Esophagus squamous epithelium (tissue), 5 donors: ENCODE measurements at places on chromosomes 16 and 17.

- no peak for DNase-seq
- no peak overlapping the region for H3K27ac ChIP-seq
- no peaks in the 10 kb centered on the region for H3K27me3 ChIP-seq
- no peak overlapping the region for H3K4me3 ChIP-seq
- H3K36me3 ChIP-seq, result no peaks in the 10 kb centered on the region
Observed at GRCh38 chr17:70286391-70286790, 117.1 kb downstream of the KCNJ2 start.

DNA sequence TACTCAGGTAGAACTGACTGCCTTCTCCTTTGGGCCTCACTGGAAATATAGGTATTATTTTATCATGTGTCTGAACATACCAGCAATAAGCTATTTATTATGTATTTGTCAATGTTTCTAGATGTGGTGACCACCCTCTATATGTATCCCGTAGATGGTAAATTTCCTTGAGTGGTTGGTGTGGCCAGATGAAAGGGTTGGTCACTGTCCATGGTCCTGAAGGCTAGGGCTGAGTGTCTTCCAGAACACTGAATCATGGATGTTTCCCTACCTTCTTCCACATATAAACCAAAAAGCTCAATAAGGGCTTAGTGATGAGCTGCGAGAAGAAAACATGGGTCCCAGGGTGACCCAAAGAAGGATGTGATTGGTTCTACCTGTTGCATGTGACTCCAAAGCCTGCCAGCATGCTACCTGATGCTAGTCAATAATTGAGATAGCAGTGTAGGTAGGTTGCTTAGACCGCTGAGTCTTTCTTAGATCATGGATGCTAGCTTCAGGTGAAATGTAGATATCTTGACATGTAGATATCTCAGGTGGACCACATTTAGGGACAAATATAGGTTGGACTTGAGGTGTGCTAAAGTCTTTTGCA is 150.3 kb downstream of the ASIC2 start:
- H3K4me1 ChIP-seq, result no peaks in the 10 kb centered on the region
- no peak overlapping the region for H3K4me3 ChIP-seq
- peaks cover 46% of the 10 kb centered on the region for H3K27me3 ChIP-seq
- H3K36me3 ChIP-seq, result no peaks in the 10 kb centered on the region
- no peak overlapping the region for H3K27ac ChIP-seq
- DNase-seq, result no peak

GRCh38 chr17:14321476-14321949 is 20.6 kb downstream of the HS3ST3B1 start:
- no peak overlapping the region for H3K4me3 ChIP-seq
- H3K27me3 ChIP-seq, result no peaks in the 10 kb centered on the region
- no peaks in the 10 kb centered on the region for H3K36me3 ChIP-seq
- H3K4me1 ChIP-seq, result no peaks in the 10 kb centered on the region
- no peak for DNase-seq
- H3K27ac ChIP-seq, result no peak overlapping the region

GRCh38 chr16:1639860-1640259 is 27.7 kb downstream of the CRAMP1 start:
- no peak overlapping the region for H3K4me3 ChIP-seq
- H3K27me3 ChIP-seq, result no peaks in the 10 kb centered on the region
- no peaks in the 10 kb centered on the region for H3K4me1 ChIP-seq
- H3K27ac ChIP-seq, result no peak overlapping the region

DNA sequence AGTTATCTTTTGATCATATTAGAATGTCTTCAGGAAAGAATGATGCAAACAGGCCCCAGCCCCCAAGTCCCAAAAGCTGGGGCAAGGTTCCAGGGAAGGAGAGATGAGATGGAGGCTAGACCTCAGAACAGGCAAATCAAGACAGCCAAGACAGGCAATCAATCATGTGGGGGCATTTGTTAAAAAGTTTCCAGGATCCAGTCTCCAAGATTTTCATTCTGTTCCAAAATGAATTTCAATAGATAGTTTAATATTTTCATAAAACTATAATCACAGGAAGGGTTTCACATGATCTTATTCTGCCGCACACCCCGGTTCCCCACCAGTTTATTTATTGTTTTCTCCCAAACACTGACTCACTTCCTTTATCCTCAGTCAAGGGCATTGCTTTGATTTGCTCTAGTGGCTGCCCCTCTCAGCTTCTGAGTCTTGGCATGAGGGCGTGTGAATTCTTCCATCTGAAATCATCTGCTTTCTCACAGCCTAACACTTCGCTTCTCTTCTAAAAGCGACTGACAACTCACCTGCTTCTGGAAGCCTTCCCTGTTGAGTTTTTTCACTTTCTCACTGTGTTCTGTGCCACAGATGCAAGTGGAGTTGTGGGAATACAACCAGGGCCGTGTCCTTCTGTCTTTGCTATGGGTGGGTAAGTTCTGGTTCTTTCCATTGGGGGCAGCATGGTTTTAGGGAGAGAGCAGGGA is 12.2 kb upstream of the TERF2 start:
- no peaks in the 10 kb centered on the region for H3K36me3 ChIP-seq
- DNase-seq, result no peak
- H3K27me3 ChIP-seq, result no peaks in the 10 kb centered on the region
- H3K4me3 ChIP-seq, result no peak overlapping the region
- H3K4me1 ChIP-seq, result peaks cover 31% of the 10 kb centered on the region
- peak overlapping the region; percentile 84 for H3K27ac ChIP-seq

DNA sequence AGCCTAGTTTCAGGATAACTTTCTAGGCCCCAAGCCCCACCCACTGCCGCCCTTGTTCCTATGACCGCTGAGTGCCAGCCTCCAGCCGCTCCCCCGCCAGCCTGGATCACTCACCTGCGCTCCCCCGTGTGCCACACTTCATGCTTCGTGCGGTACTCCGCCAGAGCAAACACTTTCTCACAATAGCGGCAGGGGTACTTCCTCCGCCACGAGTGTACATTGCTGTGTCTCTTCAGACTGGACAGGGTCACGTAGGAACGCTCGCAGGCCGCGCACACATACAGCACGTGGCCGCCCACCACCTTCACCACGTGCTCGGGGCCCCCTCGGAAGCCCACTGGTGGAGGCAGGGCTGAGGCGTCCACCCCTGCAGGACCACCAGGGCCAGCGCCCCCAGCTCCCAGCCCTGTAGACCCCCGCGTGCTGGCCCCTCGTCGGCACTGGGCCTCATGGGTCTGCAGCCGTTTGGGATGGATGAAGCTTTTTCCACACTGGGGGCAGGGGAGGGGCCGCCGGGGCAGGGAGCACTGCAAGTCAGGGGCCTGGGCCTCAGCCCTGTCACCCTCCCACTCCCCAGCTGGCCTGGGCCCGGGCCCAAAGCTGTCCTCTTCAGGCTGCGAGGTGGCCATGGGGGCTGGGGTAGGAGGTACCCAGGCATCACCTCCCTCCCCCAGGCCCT is 13.7 kb downstream of the ZBTB4 start:
- no peak for DNase-seq
- H3K4me3 ChIP-seq, result no peak overlapping the region
- H3K27me3 ChIP-seq, result no peaks in the 10 kb centered on the region
- peaks cover 14% of the 10 kb centered on the region for H3K4me1 ChIP-seq

- no peak overlapping the region for H3K27ac ChIP-seq
- no peaks in the 10 kb centered on the region for H3K27me3 ChIP-seq
- H3K36me3 ChIP-seq, result no peaks in the 10 kb centered on the region
- DNase-seq, result no peak
- H3K4me3 ChIP-seq, result no peak overlapping the region
Observed at GRCh38 chr16:80976946-80977345, 29.7 kb downstream of the CMC2 start.

DNA sequence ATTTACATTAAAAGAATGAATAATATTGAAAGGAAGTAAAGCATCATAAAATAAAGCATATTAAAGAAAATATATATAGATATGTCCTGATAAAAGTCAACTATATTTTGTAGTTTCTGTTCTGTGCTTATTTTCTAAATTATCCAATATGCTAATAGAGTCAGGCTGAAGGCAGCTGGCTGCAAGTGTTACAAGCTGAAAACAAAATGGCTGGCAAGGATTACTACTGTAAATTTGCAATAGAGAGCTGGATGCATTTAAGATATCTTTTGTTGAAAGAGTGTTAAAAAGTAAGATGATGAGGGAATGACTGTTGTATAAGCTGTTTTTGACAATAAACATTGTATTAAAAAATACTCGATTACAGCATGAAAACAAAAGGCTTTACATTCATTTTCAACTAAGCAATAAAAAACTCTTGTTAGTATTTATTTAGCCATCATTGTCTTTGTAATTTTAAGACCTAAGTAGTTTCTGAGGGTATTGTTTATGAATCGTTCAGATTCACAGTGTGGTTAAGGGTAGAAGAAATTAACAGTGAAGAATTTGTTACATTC is 76.3 kb downstream of the TANC2 start:
- H3K36me3 ChIP-seq, result no peaks in the 10 kb centered on the region
- no peak for DNase-seq
- H3K4me1 ChIP-seq, result no peaks in the 10 kb centered on the region

- no peak for DNase-seq
- H3K36me3 ChIP-seq, result no peaks in the 10 kb centered on the region
- no peaks in the 10 kb centered on the region for H3K27me3 ChIP-seq
- H3K4me1 ChIP-seq, result peaks cover 41% of the 10 kb centered on the region
Observed at GRCh38 chr16:84916850-84917249, 94.5 kb downstream of the ZDHHC7 start.

DNA sequence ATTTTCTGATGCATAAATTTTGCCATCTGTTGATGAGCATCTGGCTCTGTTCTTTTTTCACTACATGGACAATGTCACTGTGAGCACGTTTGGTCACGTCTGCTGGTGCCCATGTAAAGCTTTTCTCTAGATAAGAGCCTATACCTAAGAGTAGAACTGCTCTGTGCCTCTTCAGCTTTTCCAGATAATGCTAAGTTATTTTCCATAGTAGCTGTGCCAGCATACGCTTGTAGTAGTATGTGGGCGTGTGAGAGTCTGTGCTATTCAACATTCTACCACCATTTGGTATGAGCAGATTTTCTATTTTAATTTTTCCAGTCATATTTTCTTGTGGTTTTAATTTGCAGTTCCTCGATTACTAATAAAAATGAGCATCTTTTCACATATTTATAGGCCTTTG is 33.2 kb downstream of the VPS35L start:
- peaks cover 84% of the 10 kb centered on the region for H3K36me3 ChIP-seq
- H3K27me3 ChIP-seq, result no peaks in the 10 kb centered on the region
- H3K4me3 ChIP-seq, result no peak overlapping the region
- no peak for DNase-seq

GRCh38 chr16:52871481-52871880 is 181.2 kb downstream of the CHD9NB start:
- H3K4me1 ChIP-seq, result no peaks in the 10 kb centered on the region
- no peak overlapping the region for H3K27ac ChIP-seq
